ENCODE measurements at places on chromosomes 7 and 10. TPM values are rescaled to one million over a fixed set of nuclear protein-coding genes. Genes with fewer than 3 reads are reported as not detected.

DNA sequence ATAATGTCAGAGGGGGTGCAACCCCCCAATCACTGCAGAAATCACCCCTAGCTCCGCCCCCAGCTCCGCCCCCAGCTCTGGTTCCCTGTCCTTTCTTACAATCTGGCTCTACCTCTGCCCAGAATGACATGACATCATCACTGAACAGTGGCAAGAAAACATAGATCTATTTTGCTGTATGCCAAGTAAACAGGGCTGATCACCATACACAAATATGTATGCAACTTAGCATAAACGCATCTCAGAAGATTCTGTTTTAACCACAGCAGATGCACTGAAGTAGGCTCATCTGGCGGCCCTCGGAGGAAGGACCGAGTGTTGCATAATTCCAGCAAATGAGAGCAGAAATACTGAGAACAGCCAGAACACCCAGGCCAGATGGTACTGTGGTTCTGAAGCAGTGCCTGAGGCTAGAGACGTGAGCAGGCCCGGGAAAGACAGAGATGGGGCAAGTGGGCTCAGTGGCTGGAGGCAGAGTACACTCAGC is 293.3 kb upstream of the KLF14 start:
- no peak for DNase-seq

GRCh38 chr10:128781637-128782036 is 655.4 kb upstream of the MKI67 start:
- no peak for DNase-seq

DNA sequence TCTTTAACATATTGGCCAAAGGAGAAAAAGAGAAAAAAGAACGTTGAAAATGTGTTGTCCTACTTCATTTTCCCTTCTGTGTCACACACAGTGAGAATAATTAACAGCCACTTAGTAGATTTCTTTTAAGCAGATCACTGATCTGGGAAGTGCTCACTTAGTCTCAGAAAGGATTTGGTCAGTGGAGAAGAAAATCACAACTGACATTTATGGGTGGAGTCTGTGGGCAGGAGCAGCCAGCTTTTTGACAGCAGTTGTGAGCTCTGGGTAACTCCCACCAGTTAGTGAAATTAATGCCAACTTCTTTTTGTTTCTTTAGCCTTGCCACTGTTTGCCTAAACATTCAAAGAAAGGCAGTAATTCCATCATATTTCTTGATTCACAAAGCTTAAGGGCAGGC is 49.7 kb downstream of the CDK14 start:
- DNase-seq: no peak

DNA sequence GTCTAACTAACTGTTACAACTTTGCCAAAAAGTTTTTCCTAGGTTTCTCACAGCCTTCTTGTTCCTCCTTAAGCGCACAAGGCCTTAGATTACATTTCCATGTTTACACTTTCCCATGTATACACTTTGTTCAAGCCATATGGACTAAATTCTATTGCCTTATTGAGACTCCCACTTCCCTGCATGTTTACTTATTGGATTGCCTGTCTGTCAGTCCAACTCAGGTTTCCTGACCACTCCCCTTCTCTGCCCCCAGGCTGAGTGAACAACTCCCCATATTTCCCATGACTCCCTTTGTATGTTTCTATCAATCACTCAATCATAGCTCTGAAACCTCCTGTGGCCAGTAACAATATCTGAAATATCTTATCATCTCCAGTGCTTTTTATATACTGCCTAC is 43.0 kb downstream of the SLC25A40 start:
- DNase-seq: no peak

GPC2 gene
- total RNA-seq: 7.0 TPM
